ENCODE measurements at places on chromosomes 1 and 21.
A peak's percentile ranks its signal among the peaks of the same experiment; 100 is the strongest.

DNA sequence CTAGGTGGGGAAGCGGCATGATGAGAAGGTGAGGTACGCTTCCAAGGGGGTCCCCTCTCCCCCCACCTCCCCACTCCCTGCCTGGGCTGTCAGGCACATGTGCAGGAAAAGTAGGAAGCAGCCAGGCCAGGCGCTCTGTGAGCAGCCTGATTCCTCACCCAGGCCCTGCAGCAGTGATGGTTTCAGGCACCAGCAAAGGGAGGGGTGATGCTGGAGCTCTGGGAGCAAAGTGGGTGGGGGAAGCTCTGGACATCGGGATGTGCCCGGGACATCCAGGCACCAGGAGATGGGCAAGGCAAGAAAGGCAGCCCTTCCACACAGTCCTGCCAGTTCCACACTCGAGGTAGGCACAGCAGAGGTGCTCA is 106.1 kb downstream of the CRYAA start:
- no peak for DNase-seq

DNA sequence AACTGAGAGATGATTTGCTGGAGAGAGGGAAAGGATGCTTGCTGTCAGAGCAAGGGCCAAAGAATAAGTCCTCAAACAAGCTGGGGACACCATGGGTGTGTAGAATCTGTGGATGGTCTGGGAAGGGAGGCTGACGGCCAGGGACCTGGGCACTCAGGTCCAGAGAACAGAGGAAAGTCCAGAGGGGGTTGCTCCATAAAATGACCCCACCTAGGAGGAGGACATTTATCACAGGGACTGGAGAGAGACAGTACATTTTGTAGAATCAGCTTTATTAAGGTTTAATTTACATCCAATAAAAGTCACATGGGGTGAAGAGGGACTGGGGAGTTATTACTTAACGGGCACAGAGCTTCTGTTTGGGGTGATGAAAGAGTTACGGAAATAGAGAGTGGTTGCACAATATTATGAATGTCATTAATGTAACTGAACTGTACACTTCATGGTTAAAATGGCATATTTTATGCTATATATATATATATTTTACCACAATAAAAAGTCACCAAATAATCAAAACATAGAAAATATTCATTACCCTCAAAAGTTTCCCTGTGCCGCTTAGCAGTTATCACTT is 73.0 kb upstream of the ABCD3 start:
- no peak for DNase-seq

DNA sequence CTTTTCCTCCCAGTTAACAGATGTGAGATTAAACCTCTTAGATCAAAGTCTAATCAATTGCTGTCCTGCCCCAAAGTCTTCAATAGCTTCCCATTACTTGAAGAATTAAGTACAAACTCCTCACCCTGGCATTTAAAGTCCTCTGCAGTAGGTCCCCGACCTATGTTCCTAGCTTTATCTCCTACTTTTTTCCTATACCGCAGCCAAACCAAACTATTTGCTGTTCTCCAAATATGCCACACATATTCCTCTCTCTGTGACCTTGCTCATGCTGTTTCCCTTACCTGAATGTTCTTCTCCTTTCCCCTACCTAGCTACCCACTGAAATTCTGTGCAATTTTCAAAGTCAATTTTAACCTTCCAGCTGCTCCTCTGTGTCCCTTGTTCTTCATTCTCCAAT is 14.0 kb upstream of the PPP2R5A start:
- DNase-seq = no peak

DNA sequence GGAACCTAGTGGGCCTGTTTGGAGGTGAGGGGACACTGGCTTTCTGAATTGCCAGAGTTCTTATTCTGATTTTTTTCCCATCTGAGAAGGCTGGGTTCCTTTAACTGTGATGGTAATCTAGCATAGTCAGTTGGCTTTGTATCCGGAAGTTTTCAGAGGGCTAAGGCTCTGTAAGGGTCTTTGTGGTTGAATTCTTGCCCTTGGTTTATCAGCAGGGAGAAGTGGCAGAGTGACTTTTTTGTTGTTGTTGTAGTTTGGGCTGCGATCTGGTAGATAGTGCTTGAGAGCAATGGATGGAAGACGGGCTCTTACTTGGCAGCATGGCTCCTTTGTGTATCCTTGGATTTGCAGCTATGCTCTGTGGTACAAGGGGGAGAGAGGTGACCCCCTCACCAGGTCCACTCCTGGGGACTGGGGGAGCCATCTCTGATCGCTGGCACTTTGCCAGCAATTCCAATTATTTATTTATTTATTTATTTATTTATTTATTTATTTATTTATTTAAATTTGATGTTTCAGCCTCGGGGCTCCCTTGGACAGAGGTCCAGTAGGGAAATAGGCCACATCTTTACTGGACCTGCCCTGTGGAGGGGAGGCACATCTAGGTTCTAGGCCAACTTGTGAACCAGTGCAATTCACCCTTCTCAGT is 18.5 kb downstream of the TCP10L start:
- no peak for DNase-seq

- no peak for DNase-seq
Measured at GRCh38 chr1:228226956-228227791, 19.3 kb downstream of the OBSCN start.

DNA sequence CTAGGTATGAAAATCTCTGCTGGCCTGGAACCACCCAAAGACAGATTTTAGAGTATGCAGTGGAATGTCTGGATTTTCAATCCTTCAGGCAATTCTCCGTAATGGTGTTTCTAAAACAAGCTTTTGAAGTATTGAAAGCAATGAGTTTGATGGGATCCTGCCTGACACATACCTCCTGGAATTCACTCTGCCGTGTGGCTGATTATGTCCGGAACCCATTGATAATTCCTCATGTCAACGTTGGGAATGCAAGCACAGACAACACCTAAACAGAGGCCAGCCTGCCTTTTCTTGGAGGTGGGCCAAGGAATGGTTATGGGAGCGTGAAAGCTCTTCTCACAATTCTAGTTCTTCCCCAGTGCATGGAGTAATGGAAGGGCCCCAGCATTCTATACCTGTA is 168.9 kb upstream of the HMCN1 start:
- DNase-seq = no peak

DNA sequence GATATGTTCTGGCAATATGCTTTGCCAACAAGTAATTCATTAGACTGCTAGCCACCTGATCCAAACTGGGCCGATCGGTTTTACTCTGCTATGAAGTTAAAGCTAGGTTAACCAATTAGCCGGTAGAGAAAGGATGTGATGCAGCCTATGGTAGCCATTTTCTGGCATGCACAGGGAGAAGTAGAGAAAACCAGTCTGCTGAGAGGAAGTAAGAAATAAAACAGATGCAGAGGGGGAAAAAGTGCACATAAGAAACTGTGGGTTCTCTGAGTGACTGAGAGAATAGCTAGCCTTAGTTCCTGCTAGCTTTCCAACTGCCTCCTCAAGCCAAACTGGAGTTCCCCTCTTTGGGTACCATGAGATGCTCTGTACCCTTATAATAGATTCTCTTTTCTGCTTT is 52.8 kb downstream of the ARID4B start:
- peak; percentile 45 for DNase-seq

GRCh38 chr1:232267092-232267836 is 362.7 kb downstream of the SIPA1L2 start:
- DNase-seq = no peak

GRCh38 chr1:172377565-172377964 is 42.9 kb upstream of the C1orf105 start:
- DNase-seq = no peak

- no peak for DNase-seq
Measured at GRCh38 chr1:67339623-67340343, 32.1 kb downstream of the IL12RB2 start.

DNA sequence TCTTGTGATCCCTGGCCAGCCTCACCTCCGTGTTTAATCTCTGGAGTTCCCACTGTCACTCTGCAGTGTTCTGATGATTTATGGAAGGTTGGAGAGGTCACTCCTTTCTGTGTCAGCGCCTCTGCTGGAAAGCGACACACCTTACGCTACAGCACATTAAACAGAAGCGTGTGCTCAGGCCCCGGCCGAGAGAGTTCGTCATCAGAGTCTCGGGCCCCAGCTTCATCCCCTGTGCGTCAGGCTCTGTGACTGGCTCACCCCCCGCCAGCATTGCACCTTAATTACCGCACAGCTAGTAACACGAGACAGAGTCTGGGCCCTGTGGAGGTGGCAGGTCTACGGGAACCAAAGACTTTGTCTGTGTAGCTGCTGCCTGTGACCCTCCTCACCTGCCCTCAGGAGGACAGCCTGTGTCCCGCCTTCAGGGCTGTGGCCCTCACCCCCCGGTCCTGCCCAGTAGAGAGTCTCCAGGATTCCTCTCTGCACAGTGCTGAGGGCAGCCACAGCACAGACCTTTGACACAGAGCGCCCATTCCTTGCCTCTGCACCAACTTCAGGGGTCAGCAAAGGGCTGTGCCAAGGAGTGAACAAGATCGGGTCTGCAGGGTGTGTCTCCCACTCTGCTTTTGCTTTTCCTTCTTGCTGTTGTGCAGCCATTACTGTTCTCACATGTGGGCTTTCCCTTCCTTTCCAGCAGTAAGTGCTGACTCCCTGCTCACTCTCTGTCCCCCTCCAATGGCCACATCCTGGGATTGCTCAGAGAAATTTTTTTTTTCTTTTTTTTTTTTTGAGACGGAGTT is 157.6 kb downstream of the PGBD5 start:
- no peak for DNase-seq

GRCh38 chr1:47919113-47919833 is 77.9 kb downstream of the TRABD2B start:
- no peak for DNase-seq

GRCh38 chr1:48055876-48056764 is 58.9 kb upstream of the TRABD2B start:
- DNase-seq = no peak

- no peak for DNase-seq
Measured at GRCh38 chr1:4253935-4254334, 353.9 kb upstream of the C1orf174 start.

- no peak for DNase-seq
Measured at GRCh38 chr1:161266202-161266601, 7.7 kb downstream of the PCP4L1 start.

- no peak for DNase-seq
Measured at GRCh38 chr1:37393173-37394120, 80.9 kb upstream of the ZC3H12A start.

DNA sequence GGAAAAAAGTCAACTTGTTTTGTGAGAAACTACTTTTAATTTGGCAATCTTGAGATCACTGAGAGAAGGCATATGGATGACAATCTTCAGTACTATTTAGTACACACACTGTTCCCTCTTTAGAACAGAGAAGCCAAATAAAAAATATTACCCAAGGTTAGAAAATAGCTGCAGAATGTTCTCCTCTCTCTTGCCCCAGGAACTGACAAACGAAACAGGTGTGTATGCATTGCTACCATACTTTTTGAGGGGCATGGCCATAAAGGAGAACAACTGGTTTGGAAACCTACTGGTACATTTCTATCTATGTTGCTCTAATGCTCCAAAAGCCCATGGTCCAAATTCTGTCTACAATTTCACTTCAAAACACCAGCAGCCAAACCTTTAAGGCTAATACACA is 5.7 kb downstream of the TOR1AIP2 start:
- no peak for DNase-seq

GRCh38 chr21:15084668-15085067 is 19.9 kb upstream of the NRIP1 start:
- DNase-seq = no peak
